ENCODE measurements at places on chromosomes 7 and 10.

- peak; percentile 4 for DNase-seq
These were observed 46.7 kb downstream of the PARD3 start for GRCh38 chr10:34768261-34768971.

- DNase-seq, result no peak
These were observed 303.7 kb downstream of the EXOC4 start for GRCh38 chr7:133556553-133556952.

GRCh38 chr7:30226614-30227268, 57.7 kb upstream of the ZNRF2 start:
- DNase-seq, result no peak

DNA sequence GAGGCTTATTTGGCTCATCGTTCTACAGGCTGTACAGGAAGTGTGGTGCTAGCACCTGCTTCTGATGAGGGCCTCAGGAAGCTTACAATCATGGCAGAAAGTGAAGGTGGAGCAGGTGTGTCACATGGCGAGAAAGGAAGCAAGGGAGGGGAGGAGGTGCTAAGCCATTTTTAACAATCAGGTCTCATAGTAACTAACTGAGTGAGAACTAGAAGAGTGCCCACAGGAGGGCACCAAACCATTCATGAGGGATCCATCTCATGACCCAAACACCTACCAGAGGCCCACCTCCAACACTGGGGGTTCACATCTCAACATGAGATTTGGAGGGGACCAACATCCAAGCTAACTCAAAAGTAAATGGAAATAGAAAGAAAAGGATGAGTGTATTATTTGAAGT, 78.1 kb downstream of the CXCL12 start:
- no peak for DNase-seq

DNA sequence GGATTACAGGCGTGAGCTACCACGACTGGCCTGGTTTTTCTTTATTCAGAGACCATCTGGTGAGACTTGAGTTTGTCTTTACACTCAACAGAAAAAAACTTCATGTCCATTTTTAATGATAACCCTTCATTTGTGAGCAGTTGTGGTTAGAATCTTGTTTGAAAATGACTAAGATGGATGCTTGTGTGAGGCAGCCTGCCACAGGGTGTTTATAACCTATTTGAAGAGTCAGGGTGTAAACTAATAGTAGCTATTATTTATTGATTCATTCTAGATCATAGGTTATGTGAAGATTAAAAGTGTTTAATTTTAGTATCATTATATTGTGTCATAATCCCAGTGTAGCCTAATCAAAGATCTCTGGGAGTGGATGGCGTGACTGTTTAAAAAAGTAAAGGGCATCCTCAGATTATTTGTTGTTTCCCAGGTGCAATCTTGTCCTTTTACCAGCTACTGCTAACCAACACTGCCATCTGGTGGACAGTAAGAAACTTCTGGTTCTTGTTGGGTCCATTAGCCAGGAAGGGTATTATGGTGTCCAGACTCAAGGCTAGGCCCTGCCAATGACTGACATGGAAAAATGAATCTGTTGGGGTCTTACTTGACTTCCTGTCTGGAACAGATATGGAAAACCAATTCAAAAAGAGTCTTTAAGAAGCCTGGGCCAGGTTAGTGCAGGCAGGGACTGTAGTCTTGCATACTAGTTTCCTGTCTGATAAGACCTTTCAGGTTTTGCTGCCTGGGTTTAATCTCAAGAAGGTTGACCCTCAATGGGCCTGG, 24.9 kb downstream of the NRBF2 start:
- DNase-seq, result no peak

DNA sequence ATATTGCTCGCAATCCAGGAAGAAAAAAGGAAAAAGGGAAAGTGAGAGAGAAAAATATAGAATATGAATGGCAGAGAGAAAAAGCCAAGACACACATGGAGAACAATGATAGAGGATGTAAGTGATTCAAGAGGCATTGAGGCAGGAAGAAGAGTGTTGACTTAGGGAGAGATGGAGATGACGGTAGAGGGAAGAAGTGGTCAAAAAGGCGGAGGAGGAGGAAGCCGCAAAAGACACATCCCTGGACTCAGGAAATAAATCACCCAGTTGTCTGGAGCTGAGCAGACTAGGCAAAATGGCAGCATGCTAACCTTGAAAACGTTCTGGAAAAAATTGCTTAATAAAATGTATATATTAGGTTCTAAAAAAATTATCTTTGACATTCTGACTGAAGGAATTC, 17.7 kb upstream of the GPR37 start:
- DNase-seq, result no peak

- no peak for DNase-seq
These were observed 104.9 kb downstream of the RNLS start for GRCh38 chr10:88478256-88478655.

GRCh38 chr7:109694149-109695071, 1124.7 kb downstream of the DNAJB9 start:
- no peak for DNase-seq

DNA sequence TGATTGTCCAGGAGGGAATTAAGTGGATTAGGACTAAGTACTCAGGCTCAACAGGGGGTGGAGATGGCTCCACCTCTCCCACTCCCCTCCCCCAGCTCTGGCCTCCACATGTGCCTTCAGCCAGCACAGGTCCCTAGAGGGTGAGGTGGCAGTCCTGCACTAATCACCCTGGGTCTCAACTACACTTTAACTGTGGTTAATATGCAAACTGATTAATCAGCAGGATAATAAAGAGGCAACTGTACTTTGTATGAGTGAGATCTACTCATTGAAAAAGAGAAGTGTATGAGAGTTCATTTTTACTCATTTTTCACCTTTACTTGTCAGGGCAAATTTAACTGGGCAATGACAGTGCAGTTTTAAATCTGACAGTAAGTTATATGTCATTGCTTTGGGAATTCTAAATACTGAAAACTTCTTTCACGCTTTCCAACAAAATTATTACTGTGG, 223.8 kb upstream of the CCDC6 start:
- no peak for DNase-seq

DNA sequence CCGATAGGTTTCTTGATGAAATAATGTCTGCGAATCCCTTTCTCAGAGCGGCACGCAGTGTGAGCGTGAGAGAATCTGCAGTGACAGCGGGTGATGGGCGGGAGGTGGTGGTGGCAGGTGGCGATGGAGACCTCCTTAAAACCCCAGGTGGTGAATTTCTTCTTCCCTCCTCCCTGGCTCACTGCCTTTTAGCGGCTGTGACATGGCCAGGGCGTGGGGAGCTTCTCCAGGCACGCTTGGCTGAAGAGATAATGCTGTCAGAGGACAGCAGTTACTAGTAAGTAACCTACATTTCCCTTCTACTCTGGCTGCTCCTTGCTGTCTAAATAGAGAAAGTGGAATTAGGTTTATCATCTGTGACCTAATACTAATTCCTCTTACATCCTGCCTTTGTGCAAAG, 141.4 kb upstream of the INSYN2A start:
- no peak for DNase-seq

DNA sequence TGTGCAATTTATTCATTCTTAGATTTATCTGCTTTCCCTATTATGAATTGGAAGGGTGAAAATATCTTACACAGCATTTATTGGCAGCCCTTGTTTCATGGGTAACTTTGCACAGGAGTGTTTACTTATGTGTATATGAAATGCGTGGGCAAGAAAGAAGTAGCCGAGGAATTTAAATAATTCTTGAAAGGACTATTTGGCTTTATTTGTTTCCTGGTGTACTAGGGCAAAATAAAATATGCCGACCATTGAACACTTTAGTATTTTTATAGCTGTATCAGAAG, 93.7 kb downstream of the ARID5B start:
- DNase-seq, result no peak

- DNase-seq, result no peak
These were observed 262.8 kb upstream of the KLF14 start for GRCh38 chr7:130996833-130997231.

DNA sequence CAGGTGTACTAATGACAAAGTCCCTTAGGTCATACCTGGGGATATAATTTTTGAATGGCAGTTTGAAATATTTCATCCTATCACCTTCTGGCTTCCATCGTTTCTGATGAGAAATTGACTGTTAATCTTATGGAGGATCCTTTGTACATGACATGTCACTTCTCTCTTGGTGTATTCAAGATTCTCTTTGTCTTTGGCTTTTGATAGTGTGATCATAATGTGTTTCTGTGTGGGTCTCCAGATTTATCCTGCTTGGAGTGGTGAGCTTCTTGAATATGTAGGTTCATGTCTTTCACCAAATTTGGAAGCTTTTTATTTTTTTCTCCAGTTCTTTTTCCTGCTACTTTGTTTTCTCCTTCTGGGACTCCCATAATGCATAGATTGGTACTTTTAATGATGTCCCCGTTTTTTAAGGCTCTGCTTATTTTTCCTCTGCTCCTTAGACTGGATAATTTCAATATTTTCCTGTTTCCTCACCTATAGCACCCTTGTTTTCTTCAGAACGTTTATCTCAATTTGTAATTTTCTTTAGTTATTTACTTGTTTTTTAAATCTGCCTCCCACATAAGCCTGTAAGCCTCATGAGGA, 4.4 kb downstream of the RBM33 start:
- no peak for DNase-seq

- DNase-seq, result no peak
These were observed 207.2 kb downstream of the PARD3 start for GRCh38 chr10:34607894-34608293.

- DNase-seq, result no peak
These were observed 51.7 kb downstream of the CPEB3 start for GRCh38 chr10:92239151-92239599.

GRCh38 chr10:133275684-133276092, 980 bp downstream of the ADAM8 start:
- DNase-seq, result no peak

DNA sequence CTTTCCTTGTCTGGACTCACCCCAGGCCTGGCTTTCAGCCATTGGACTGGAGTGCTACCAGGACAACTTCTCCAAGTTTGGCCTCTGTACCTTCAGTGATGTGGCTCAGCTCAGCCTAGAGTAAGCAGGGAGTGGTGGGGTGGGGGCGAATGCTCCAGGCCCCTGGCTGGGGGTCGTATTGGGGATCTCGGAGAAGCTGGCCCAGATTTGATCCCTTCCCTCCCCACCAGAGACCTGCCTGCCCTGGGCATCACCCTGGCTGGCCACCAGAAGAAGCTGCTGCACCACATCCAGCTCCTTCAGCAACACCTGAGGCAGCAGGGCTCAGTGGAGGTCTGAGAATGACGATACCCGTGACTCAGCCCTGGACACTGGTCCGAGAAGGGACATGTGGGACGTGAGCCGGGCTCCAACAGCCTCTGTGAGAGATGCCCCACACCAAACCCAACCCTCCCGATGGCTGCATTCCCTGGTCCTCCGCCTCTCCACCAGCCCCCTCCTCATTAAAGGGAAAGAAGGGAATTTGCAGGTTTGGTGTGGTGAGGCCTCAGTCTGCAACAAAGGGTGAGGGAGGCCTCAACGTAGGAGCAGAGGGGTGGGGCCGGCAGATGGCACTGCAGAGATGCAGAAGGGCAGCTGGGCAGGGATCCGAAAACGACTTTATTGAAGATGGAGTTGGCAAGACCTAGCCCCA, 14.8 kb downstream of the TRPV6 start:
- no peak for DNase-seq

GRCh38 chr10:82914655-82915136, 1039.7 kb downstream of the NRG3 start:
- no peak for DNase-seq

Measured in esophagus squamous epithelium (tissue), 5 donors.